ENCODE measurements at places on chromosomes 16 and 17. TPM values are rescaled to one million over a fixed set of nuclear protein-coding genes. Genes with fewer than 3 reads are reported as not detected.

PIK3R6 gene
- not detected for total RNA-seq

DBNDD1 gene
- total RNA-seq = 0.95 TPM

TAC4 gene
- total RNA-seq = not detected

CDH3 gene
- 0.16 TPM for total RNA-seq

AP2B1 gene
- total RNA-seq = 82.9 TPM

C16orf74 gene
- total RNA-seq = 11.5 TPM

MT1E gene
- total RNA-seq = 129 TPM

BCO1 gene
- total RNA-seq = under 0.01 TPM
